Astrocyte of the hippocampus (primary cell): ENCODE measurements at places on chromosomes 3 and 15.

DNA sequence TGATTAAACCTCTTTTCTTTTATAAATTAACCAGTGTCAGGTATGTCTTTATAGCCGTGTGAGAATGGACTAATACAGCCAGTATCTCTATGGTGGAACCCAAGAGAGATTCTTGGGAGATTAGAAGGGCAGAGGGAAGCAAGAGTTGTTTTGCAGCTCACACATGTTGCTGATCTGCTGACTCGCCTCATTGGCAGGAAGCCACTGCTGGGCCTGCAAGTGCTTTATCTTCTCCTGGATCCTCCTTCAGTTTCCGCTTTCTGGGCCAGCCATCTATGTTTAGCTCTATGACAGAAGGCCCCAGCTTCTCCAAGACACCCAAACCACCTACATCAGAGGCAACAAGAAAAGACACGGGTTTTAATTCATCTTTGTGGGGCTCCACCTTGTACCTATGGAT is 23.4 kb upstream of the GALNT15 start:
- DNase-seq: peak; percentile 63

GRCh38 chr3:184596886-184597575 is 35.4 kb downstream of the EPHB3 start:
- DNase-seq: no peak

- DNase-seq: no peak
Measured at GRCh38 chr15:49314716-49315115, 108.3 kb upstream of the FGF7 start.

GRCh38 chr3:21067031-21067813 is 683.8 kb downstream of the ZNF385D start:
- DNase-seq: no peak

DNA sequence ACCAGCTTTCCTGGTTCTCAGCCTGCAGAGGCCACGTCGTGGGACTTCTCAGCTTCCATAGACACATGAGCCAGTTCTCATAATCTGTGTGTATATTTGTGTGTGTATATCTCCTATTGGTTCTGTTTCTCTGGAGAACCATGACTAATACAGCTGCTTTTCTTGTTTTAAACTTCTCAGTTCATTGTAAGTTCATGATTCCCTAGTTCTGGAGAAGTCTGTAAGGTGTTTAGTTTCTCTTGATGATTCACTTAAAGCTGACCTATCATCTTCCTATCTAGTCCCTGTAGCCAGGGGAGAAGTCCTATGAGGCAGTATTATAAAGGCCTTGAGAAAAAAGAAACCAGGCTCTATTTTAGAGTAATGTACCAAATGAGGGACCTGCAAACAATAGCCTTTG is 147.7 kb downstream of the RYR3 start:
- no peak for DNase-seq

DNA sequence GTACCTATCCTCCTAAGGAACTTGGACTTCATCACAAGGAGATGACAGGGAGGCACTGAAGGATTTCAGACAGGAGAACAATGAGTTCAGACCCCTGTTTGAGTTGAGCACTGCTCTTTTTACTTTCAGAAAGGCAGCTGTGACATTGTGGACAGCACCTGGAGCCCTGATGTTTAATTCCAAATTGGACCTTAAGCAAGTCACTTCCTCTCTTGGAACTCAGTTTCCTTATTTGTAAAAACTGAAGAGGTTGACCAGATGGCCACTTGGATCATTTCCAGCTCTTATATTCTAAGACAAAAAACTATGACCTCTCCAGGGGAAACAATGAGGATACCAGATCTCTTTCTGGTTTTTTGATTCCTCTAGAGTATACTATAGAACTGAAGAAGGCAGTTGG is 34.1 kb upstream of the SMAD3 start:
- DNase-seq: no peak

GRCh38 chr3:184384856-184385422 is 5.1 kb downstream of the CHRD start:
- no peak for DNase-seq

DNA sequence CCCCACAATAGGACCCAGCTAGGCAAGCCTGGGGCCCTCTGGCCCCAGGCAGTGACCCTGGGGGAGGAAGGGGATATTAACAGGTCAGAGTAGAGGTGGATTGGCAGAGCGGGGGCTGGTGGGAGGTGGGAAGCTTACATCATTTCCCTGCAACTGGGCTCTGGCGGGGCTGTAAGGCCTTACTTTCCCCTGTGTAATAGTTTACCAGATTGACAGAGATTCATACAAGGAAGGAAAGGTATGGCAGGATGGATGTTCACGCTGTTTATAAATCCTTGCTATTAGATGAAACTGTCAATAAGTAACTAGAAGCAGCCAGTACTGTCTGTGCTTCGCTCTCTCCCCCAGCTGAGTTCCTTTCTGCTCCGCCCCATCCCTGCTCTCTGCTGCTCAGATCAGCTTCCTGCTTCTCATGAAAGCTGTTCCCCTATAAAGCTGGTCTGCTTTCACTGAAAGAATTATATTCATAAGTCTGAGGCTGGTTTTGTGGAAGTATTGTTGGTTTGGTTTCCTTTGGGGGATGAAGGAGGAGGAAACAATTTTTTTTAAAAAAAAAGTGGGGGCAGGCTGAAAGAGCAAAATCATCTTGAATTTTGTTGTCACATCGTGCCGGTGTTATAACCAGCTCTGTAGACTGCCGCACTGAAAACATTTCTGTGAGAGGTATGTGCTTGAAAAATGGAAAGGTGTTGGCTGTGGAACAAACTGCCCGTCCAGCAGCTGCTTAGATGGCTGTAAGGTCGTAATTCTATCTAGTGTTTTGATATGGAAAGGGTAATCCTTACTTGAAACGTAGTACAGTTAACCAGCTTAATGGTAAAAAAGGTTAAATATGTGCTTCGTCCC is 76.4 kb downstream of the BBX start:
- DNase-seq: peak; percentile 49

GRCh38 chr3:77887611-77888010 is 847.7 kb downstream of the ROBO2 start:
- no peak for DNase-seq

DNA sequence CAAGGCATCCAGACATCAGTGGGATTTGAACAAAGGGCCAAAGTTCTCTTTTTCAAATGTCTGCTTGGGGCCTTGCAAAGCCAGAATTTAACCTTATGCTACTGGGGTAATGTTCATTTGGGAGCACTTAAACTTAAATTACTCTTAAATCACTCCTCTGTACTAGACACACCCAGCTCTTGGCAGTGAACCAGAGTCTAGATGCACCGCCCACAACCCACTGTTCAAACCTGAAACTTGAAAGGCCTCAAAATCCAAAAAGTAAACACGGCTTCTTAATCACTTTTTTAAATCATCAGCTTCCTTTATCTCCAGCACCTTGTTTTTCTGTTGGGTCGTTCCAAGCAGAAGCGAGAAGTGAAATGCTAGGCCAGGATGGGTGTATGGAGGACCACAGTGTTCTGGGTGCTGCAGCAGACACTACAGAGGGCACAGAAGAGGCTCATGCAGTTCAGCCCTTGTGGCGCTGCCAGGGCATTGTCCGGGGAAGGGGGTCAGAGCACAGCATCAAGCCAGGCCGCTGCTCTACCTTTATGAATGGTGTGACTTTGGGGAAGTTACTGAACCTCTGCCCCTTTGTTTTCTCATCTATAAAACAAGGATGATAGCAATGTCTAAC is 28.8 kb downstream of the MECOM start:
- no peak for DNase-seq

- DNase-seq: no peak
Measured at GRCh38 chr3:118970819-118971218, 63.8 kb downstream of the IGSF11 start.

- no peak for DNase-seq
Measured at GRCh38 chr3:68458581-68458980, 473.8 kb downstream of the TAFA4 start.

DNA sequence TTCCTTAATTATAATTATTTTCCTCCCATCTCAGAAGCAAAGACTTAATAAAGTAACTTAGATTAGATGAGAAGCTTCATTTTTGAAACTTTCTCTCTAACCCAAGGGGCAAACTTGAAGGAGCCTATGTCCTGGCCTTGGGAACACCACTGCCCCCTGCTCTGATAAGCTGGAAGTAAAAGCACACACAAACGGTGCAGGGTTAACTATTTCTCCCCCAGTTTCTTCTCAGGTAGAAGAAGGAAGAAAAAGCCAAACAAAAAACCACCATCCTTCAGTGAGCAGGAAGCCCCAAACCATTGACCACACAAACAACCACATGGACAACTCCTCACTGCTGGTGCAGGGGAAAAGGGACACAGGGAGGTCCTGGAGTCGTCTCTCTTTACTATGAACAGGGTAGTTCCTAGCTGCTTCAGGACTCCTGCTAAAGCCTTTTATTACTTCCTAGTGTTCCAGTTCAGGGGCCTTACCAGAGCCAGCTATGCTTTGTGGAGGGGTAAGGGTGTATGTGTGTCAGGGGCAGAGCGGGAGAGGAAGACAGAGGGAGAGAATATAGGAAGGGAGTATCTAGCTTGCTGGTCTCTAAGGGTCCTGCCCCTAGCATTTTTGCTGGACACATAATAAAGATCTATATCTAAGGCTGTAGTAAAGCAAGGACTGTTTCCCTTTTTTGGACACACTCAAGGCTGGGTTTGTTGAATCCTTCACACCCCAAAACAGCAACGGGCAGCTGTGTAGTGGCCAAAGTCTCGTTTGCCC is 94.0 kb upstream of the UMPS start:
- DNase-seq: no peak

- DNase-seq: peak; percentile 85
Measured at GRCh38 chr3:79018671-79019136, 749.1 kb downstream of the ROBO1 start.

- peak; percentile 61 for DNase-seq
Measured at GRCh38 chr3:197028728-197029510, 698 bp downstream of the MELTF start.

DNA sequence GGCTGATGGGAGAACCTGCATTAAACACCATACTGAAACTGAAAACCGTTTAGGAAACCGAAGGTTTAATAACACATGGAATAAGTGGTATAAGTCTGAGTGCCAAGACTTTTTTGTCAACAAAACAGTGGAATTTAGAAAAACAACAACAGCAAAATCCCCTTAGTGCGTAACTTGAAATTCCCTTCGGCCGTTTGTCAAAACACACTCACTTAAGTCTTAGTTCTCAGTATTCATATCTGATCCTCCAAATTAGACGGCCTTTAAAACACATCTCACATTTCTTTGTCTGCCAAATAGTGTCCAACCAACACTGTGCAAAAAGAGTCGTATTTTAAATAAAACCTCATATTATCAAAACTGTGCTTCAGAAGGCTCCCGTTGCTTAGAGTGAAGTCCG is 64.5 kb downstream of the LRCH3 start:
- DNase-seq: no peak

DNA sequence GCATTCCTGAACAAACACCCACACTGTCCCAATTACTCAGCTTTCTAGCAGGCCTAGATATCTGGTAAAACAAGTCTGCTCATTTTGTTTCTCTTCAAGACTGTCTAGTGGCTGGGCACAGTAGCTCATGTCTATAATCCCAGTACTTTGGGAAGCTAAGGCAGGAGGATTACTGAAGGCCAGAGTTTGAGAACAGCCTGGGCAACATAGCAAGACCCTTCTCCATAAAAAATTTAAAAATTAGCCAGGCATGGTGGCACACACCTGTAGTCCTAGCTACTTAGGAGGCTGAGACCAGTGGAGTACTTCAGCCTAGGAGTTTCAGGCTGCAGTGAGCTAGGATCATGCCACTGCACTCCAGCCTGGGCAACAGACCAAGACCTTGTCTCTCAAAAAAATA is 6.2 kb upstream of the PTPN23 start:
- no peak for DNase-seq

- peak; percentile 69 for DNase-seq
Measured at GRCh38 chr3:184334470-184335158, 2.8 kb upstream of the FAM131A start.

DNA sequence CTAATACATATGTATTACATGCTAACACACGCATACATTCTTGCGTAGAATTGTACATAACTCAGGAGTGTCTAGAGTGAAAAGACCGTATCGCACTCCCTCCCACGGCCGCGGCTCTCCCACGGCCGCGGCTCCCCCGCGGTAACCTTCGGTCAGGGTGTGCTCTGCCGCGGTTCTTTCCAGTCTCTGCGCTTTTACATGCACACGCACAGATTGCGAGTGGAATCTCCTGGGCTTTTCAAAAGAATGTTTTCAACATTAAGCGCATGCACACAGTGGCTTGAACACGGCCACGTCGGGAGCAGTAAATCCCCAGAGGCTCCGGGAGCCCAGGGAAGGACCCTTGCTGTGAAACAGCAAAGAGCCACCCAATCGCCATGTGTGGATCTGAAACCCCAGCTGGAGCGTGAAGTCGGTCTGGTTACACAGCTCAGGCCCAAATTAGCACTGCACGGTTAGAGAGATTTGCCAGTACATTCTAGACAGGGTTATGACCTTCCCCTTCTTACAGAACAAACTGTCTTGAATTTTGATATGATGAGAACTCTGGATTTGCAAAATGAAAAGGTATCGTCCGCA is 805 bp upstream of the RGMA start:
- DNase-seq: peak; percentile 22

GRCh38 chr3:132723024-132723950 is 1.1 kb upstream of the NPHP3 start:
- no peak for DNase-seq

- DNase-seq: peak; percentile 54
Measured at GRCh38 chr15:27418726-27419125, 447.7 kb downstream of the GABRG3 start.

- no peak for DNase-seq
Measured at GRCh38 chr3:138202945-138203701, 16.0 kb downstream of the ARMC8 start.

GRCh38 chr3:24299246-24299805 is 195.3 kb downstream of the THRB start:
- DNase-seq: no peak
